ENCODE measurements at places on chromosomes 5 and 9.

- peak; percentile 5 for DNase-seq
These were observed 61.0 kb upstream of the SPTLC1 start for GRCh38 chr9:92176068-92176799.

DNA sequence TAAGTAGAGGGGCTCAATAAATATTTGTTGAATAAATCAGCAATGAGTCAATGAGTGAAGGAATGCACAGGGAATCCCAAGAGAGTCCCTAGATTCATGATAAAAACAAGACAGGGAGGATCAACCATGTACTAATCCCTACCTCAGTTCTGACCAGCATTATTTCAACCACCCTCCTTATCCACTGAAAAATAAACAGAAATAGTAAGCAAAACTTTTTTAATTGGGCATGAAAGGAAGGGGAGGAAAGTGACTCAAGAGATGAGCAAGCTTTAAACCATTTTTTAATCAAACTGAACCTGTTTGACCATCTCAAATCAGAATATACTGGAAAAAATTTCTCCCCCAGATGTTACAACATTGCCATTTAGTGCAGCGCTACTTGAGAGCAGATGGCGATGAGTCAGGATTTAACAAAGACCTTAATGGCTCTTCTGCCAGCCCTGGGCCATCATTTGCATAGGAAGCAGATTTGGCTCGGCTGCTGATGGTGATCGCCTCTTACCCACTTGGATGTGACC is 194.8 kb upstream of the SLC30A5 start:
- DNase-seq = peak; percentile 81

- DNase-seq = no peak
These were observed 171.3 kb downstream of the EBF1 start for GRCh38 chr5:158928404-158928803.

DNA sequence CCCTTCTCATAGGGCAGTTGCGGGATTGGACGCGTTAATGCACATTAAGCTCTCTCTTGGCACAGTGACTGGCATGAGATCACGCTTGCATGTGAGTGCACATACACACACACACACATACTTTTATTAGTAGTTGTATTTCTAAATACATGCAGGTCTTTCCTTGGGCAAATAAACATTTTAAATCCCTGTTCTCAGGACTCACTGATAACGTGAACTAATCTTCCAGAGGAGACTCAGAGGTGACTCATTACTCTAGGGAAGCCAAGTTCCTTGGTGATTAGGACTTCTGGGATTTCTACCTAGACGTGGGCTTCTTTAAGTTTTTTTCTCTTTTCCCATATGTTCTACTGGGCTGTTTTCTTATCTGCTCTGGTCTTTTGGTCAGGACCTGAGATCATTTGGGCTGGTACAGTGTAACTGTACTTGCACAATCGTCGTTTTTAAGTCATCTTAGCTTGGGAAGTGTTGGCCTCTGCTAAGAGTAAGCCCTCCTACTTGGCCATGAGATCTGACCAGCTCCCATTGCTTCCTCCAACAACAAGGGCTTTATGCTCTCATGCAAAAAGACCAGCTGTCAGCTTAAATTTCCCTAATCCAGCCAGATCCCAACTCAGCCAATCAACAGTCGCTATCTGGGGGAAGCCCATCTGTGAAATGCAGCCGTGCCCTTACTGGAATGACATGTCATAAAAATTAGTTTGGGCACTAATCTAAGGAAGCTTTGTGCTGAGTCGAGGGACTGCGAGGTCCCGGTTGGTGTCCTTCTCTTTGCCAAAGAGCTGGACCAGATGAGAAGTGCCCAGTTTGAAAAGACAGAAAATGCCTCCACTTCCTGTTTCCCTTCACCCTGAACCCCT is 176.4 kb upstream of the ANKRD55 start:
- peak; percentile 75 for DNase-seq

GRCh38 chr5:55407984-55408383 is 100.2 kb downstream of the MTREX start:
- no peak for DNase-seq

DNA sequence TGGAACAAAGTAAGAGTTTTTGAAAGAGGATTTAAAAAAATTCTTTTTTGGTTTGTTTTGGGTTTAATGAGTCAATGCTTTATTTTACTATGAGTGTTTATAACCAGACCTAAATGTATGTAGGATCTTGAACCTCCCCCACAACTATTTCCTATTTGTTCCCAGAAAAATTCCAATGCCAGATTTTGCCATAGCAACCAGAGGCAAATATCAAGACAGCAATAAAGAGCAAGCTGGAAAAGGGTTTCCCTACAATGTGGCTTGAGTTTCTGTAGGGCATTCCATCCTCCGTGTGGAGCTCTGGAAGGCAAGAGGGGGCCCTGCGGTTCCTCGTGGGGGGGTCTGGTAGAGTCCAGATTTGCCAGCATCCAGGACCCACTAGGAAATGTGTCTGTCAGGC is 27.8 kb upstream of the GDNF start:
- DNase-seq = peak; percentile 76

DNA sequence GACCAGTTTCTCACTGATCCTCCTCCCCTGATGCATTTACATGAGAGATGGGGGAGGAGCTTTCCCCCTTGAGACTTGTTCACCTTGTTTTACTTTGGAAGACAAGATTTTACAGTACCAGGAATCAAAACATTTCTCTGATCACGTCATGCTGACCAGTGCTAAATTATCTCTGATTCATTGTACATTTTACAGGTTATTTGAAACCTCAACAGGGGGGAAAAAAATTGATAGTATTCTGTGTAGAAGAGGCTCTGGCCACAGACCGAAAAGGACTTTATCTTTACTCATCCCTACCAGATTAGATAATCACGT is 133.9 kb downstream of the GRIA1 start:
- no peak for DNase-seq

GRCh38 chr9:79023134-79023580 is 548.6 kb upstream of the TLE4 start:
- peak; percentile 97 for DNase-seq

DNA sequence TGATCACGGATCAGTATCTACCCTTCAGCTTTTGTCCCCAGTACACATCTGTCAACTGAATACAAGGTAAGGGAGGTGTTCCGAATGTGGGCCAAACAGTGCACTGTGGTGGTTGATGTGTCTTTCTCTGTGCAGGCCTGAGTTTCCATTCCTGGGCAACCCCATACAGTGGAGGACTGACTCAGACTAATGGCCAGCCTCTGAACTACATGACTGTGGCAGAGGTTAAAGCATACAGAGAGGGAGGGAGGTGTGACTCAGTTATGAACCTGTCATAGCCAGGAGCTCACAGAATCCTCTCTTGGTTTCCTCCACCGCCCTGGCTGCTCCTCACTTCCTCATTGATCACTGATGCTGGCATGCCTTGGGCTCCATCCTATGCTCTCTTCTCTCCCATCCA is 136.4 kb upstream of the TAS2R1 start:
- DNase-seq = no peak

GRCh38 chr5:135034963-135035677 is 1.1 kb upstream of the PITX1 start:
- DNase-seq = no peak

DNA sequence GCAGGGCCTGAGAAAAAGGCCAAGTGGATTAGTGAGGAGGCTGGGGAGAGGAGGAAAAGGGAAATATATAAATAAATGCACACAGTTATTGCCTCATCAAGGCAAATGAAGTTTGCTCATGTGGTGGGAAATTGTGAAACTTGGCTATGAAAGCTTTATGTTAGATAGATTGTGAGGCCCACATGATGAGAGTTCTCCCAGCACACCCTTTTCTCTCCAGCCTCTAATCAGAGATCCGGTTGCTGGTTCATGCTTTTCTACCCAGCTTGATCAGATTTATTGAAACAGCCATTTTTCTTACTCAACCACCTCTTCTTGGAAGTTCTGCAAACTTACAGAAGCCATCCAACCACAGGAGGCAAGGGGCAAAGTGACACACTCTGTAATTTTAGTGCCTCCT is 125.8 kb upstream of the KLF4 start:
- DNase-seq = no peak

- DNase-seq = peak; percentile 50
These were observed 71.5 kb downstream of the TRIM36 start for GRCh38 chr5:115098041-115098702.

GRCh38 chr5:107365320-107366109 is 305.2 kb downstream of the EFNA5 start:
- DNase-seq = peak; percentile 97

GRCh38 chr5:169695919-169696490 is 58.9 kb downstream of the DOCK2 start:
- DNase-seq = peak; percentile 99

DNA sequence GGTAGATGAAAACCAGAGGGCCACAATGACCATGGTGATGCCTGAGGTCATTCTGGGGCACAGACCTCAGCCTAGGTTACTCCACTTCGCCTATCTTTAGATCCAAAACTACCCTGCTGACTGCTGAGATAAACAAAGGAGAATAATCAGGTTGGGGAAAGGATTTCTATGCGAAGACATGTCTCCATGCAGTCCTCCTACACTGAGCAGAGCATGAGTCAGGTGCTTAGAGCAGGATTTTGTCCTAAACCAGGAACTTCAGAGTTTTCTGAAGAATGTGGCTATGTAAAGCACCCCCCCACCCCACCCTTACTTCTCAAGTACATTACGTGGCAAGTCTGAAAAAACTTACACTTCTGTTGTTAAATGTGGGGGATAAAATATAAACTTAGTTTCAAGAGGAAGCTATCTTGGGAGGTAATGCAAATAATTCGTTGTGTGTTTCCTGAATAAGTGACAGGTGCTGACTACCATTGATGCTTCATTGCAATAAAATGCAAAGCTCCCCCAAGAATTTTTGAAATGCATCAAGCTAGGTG is 19.4 kb downstream of the PDCD1LG2 start:
- no peak for DNase-seq

GRCh38 chr9:10651012-10651411 is 38.2 kb upstream of the PTPRD start:
- no peak for DNase-seq

DNA sequence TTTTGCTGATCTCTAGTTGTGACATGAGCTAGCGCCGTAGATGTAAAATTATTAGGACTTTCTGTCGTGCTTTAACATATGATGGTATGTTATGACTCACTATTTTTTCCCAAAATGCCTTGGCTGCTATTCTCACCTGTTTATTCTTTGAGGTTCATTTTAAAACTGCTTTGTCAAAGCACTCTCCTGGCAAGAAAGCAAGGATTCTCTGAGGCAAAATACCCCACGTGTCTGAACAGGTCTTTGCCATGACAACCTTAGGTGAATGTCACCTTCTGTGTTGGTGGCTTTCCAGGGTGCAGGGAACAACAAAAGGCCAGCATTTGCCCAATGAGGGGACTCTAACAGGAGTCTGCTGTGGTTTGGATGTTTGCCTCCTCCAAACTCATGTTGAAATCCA is 30.6 kb upstream of the COL5A1 start:
- DNase-seq = no peak

- DNase-seq = no peak
These were observed 615.8 kb downstream of the BNC2 start for GRCh38 chr9:16254674-16255073.

DNA sequence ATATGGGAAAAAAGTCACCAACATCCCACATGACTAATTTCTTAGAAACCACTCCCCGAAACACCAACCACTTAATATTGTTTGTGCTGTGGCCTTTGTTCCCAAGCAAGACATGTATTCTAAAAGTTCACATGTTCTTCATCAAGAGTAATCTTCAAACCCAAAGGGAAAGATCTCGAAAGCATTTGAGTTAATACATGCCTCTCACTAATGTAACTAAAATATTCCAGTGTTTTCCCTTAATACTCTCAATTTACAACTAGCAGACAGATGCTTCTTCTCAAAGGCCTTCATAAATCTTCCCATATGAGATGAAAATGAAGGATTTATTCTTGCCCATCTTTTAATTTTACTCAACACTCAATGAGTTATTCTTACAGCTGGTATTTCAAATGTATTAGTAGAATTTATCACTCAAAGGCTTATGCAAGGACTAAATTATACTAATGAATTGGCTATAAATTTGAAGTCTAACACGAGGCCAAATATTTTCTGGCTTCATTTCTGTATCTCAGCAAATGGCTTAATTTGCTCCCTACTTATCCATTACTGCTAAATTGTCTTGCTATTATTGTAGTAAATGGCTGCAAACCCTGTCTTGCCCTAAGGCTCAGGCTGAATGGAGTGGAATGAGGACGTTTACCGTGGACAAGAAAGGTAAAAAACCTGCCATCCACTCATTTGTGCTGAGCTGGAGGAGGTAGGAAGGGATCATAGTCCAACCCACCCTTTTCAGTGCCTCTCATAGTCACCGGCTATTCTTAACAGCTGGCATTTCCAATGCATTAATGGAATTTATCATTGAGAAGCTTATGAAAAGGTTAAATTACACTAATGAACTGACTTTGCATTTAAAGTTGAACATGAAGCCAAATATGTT is 474.4 kb downstream of the RASEF start:
- DNase-seq = no peak

DNA sequence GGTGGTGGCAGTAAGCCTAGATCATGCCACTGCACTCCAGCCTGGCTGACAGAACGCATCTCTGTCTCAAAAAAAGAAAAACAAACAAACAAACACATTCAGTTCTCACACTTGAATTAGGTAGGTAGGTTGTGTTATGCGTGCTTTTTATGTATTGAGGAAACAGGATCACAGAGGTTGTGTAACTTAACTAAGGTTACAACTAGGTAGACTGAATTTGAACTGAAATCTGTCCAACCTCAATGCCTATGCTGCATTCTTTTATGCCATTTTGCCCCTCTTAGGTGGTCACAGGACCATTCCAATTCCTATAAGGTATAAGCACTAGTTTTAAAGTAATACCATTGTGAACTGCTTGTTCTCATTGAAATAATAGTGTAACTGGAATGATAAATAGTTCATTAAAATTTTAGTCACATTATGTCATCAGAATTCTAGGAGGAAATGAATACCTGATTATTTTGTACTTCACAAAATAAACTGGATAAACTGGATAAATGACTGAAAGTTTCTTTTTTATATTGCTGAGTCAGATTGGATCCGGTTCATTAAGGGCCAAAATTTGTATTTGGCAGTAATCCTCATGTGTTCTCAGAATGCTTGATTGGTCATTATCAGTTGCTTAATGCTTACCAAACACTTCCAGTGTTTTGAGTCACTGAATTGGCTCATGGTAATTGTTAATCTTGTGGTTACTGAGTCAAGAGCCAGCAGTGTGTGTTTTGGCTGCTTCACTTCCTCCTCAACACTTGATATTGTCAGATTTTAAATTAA is 7.1 kb downstream of the UBAP1 start:
- DNase-seq = peak; percentile 89

- no peak for DNase-seq
These were observed 25.2 kb downstream of the UGT3A2 start for GRCh38 chr5:36041537-36041845.

GRCh38 chr5:132458226-132458560 is 32.4 kb downstream of the IRF1 start:
- peak; percentile 67 for DNase-seq

GRCh38 chr9:86766912-86767311 is 180.4 kb downstream of the GAS1 start:
- DNase-seq = peak; percentile 86

- DNase-seq = peak; percentile 31
These were observed 11.8 kb downstream of the DEPDC1B start for GRCh38 chr5:60687927-60688720.
